Skeletal muscle cell (primary cell): ENCODE measurements at places on chromosomes 2 and 18.

- DNase-seq, result no peak
Measured at GRCh38 chr2:111898703-111899514, 502 bp downstream of the MERTK start.

GRCh38 chr2:221500501-221501209, 71.4 kb downstream of the EPHA4 start:
- DNase-seq, result no peak

GRCh38 chr2:215887303-215887702, 126.0 kb downstream of the MREG start:
- no peak for DNase-seq

GRCh38 chr2:99476629-99477028, 13.2 kb downstream of the REV1 start:
- no peak for DNase-seq

DNA sequence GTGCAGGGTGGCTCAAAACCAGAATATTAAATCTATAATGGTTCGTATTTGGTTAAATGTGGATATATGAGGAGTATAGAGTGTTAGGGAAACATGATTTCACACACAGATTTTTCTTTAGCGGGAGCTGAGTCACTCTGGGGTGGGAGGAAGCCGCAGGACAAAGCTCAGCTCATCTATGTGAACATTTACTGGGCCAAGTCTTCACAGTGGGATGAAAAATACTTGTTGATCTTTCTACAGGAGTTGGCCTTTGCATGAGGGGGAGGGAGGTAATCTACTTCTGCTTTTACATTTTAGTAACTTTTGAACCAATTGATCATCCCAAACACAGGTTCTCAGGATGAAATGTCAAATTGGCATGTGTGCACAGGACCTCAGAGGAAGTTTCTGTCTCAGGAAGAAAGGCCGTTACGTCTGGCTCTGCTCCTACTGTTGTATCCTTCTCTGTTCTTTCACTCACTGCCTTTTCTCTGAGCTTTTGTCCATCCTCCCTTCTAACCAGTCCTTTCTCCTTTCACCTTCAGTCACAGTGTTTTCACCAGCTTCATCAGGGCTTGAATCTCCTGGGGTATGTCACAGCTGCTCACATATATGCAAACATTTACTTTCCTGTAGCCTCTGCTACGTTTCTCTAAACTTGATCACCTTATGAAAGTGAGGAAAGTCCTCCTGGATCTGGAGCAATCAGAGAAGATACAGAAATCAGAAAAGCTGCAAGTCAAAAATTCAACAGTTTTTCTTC, 943.3 kb upstream of the FANCL start:
- peak; percentile 6 for DNase-seq

GRCh38 chr2:26521913-26522180, 43.9 kb upstream of the OTOF start:
- DNase-seq, result no peak

DNA sequence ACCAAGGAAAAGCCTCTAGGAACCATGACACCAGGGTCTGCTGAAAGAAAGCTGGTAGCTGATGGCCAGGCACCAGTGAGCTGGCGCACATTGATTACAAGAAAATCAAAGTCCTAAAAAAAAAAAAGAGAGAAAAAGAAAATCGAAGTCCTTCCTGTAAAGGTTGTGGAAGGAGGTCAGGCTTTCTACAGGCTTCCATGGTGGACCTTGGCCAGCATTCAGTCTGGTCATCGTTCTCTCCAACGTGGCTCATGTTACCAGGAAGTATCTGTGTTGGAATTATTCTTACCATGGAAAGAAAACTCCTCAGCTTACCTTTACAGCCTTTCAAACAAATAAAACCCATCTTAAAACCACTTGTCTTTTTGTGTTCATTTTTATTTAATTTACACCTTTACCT, 65.6 kb downstream of the CYB5A start:
- no peak for DNase-seq

GRCh38 chr2:95231723-95232122, 24.4 kb downstream of the ZNF892 start:
- no peak for DNase-seq

DNA sequence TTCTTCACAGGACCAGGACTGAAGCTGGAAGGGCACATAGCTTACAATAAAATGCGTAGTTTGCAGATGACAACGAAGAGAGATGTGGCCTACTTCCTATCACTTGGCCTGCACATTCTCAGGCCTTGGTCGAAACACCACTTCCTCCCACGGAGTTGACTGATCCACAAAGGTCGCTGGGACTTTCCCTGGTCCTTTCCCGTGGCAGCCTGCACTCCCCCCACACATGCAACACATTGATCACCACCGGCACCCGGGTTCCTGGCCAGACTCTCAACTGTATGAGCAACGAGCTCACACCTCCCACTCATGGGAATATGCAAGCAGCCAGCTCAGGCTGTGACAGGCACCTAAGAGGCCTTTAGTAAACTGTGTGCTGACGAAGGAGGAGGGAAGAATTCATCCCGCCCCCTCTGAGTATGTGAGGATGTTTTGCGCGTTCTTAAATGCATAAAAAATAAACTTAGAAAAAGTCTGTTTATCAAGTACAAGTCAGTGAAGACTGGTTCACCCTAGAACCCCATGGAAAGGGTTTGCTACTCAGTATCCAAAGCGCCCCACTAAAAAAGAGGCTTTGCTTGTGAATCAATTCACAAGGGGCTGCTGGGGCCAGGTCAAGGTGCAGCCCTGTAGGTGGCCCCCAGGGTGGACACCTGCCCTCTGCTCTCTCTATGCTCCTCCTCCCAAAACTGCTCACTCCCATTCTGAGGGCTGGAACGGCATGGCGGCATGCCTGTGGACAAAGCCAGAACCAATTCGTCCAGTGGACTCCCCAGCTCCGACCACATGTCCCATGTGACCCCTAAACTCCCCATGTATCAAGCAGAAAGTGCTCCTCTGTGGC, 154.3 kb downstream of the EIPR1 start:
- peak; percentile 27 for DNase-seq

GRCh38 chr2:83517727-83518368, 941.2 kb downstream of the SUCLG1 start:
- no peak for DNase-seq

DNA sequence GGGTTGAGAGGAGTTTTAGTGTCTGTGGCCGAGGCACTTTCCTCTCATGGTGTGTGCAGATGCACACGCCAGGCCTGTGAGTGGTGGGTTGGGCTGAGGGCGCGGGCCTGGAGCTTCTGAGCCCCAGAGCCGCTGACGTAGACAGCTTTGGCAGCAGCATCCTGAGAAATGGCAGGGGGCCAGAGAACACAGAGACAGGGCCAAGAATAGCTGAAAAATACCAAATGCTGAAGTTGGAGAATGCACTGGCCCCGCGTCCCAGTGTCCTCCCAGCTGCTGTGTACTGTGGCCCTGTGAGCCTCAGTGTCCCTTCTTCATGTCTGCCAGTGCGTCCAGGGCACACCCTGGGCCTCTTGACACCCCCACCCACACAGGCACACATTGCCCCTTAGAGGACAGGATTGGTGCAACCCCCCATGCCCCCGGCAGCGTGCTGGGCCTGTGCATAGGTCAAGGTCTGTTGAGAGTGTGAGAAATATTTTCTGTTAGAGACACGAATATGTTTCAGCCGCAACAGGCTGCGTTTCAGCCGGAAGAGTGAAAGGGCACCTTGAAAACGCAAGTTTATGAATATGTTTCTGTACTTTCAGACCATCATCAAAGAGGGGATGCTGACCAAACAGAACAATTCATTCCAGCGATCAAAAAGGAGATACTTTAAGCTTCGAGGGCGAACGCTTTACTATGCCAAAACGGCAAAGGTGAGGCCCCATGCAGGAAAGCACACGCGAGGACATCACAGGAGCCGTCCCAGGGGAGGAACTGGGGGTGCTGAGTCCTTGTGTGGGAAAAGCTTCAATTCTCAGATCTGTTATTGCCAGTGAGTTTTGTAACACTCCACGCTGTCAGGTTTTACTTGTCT, 33.6 kb downstream of the DGKD start:
- peak; percentile 95 for DNase-seq

- DNase-seq, result no peak
Measured at GRCh38 chr2:237389831-237390230, 24.1 kb downstream of the COL6A3 start.

DNA sequence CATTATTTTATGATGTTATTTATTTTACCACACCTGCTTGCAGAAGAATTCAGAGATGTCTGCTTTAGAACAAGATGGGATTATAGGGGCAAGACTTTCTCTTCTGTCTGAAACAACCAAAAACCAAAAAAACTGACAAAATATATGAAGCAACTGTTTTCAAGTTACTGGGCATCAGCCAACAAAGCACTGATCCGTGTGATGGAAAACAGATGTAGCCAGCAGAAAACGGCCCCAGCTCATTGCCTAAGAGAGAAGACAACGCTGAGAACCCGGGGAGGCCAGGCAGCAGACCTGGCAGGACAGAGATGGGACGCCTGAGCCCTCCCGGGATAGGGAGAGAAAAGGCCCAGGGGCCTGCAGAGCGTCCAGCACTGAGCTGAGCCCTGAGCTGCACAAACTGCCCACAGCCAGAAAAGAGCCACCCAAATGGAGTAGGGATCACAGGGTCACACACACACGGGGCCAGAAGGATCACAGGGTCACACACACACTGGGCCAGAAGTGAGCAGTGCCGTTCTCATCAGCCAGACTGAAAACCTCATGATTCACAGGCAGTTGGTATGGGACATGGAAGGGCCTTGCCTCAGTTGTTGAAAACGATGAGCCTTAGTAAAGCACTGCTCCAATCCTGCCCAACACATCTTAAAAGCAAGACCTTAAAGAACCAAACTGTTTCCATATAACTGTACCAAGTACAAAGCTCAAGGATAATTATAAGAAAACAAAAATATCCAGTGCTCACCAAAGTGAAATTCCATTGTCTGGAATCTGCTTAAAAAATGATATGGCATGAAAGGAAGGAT, 12.1 kb downstream of the PXDN start:
- peak; percentile 92 for DNase-seq

DNA sequence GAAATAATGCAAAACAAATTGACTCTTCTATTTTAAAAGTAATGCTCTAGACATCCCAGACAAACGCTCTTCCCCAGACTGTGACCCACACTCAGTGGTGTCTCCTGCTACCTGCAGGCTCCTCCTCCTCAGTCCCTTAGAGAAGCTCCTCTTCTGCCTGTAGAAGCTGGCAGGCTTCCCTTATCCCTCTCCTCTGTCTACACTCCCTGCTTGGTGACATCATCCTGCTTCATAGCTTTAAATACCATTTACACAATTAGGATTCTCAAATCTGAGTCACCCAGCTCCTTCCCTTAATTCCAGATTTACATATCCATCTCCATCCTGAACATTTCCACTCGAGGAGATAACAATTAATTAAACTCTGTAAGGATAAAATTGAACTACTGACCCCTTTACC, 167.9 kb downstream of the FBXO15 start:
- DNase-seq, result no peak

DNA sequence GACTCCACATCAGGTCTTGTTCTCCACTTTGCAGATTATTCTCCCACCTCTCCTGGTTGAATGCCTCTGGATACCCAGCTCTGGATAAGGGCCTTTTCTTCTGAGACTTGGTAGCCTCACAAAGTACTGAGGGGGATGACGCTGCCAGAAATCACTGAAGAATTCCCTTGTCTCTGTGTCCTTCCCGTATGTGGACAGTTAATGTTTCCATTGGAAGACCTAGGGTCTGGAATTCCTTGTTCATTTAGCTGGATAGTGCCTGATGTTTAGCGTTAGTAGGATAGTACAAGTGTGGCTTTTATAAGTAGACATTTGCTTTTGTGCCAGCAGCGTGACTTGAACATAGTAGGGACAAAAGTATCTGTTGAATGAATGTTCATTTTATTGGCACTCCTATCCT, 76.9 kb downstream of the CLHC1 start:
- no peak for DNase-seq
